ENCODE measurements at places on chromosomes 3 and 15.

- no peak for ATAC-seq
Measured at GRCh38 chr3:13209634-13209997, 136.4 kb upstream of the IQSEC1 start.

- ATAC-seq = no peak
Measured at GRCh38 chr3:35739181-35739809, 100.0 kb downstream of the ARPP21 start.

DNA sequence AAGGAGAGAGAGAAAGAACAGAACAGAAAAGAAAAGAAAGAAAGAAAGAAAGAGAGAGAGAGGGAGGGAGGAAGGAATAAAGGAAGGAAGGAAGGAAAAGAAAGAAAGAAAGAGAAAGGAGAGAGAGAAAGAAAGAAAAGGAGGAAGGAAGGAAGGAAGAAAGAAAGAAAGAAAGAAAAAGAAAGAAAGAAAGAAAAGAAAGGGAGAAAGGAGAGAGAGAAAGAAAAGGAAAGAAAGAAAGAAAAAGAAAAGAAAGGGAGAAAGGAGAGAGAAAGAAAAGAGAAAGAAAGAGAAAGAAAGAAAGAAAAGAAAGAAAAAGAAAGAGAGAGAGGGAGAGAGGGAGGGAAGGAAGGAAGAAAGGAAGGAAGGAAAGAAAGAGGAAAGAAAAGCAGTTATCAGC is 108.8 kb downstream of the ARPP21 start:
- ATAC-seq = no peak

DNA sequence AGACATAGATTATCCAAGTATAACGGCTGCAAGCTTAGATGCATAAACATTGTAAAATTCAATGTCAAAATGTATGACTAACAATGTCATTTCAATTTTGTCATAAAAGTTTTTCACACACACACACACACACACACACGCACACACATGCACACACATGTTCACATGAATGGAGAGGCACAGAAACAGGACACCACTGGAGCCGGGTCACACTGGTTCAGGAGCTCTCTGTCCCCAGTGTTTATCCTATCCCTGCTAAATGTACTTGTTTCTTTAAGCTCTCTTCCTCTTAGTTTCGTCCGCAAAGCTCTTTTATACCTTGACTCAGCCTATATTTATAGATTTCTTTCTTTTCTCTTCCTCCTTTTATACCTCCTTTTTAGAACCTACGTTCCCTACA is 249.9 kb downstream of the CADPS start:
- ATAC-seq = no peak

- ATAC-seq = no peak
Measured at GRCh38 chr3:60707452-60708020, 543.7 kb downstream of the FHIT start.

DNA sequence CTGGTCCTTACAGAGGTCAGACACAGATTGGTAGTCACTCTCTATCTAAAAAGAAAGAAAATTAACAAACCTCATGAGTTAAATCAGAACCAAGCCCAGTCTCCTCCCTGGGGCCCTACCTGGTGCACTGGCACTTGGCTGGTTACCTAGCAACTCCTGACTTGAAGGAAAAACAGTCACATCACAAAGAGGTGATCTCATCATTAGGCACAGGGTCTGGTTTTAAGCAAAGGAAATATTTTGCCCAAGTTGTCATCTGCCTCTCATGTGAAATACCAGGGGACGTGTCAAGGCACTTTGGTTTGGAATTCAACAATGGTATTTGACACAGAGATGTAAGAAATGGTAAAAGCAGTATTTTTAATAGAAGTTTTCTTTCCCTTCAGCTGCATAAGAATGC is 47.7 kb upstream of the FMN1 start:
- ATAC-seq = peak; percentile 86

DNA sequence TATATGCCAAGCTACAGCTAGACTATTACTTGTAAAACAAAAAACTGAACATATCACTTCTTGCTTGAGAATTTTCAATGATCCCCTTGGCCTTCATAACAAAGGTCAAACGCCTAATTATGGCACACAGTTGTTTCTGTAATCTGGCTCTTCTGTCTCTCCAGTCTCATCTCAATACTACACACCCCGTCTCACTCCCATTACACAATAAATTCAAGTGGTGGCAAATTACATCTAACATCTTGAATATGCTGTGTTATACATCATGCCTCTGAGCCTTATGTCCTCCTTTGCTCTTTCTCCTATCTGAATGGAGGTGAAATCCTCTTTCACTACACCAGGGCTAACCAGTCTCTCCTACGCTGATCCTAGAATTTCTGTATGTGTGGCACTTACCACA is 140.4 kb downstream of the TBL1XR1 start:
- ATAC-seq = no peak

GRCh38 chr3:138833899-138834595 is 681 bp downstream of the PIK3CB start:
- no peak for ATAC-seq

GRCh38 chr3:157059661-157060060 is 100.3 kb downstream of the CCNL1 start:
- ATAC-seq = peak; percentile 89

GRCh38 chr3:53073553-53074365 is 27.9 kb upstream of the SFMBT1 start:
- no peak for ATAC-seq

GRCh38 chr3:111715911-111716523 is 120.9 kb upstream of the ZBED2 start:
- no peak for ATAC-seq

DNA sequence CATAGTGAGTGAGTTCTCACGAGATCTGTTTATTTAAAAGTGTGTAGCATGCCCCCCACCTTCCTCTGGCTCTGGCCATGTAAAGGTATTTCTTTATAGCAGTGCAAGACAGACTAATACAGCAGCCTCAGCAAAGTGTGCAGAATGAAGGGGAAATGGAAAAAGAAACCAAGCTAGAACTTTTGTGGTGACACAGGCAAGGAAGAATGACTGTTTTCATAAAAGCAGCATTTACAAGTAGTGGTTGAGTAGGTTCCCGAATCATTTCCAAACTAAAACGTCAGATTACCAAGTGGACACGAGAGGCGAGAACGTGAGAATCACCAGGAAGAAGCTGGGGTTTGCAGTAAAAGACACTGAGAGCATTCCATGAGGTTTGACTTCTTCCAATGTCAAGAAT is 100.2 kb upstream of the AKAP13 start:
- peak; percentile 60 for ATAC-seq

GRCh38 chr15:60568301-60568742 is 89.4 kb upstream of the ICE2 start:
- peak; percentile 10 for ATAC-seq

- peak; percentile 83 for ATAC-seq
Measured at GRCh38 chr3:129195731-129196256, 12.1 kb upstream of the CNBP start.
